Trophoblast cell (in vitro differentiated cells and primary cell): ENCODE measurements at places on chromosomes 1 and 21.

DNA sequence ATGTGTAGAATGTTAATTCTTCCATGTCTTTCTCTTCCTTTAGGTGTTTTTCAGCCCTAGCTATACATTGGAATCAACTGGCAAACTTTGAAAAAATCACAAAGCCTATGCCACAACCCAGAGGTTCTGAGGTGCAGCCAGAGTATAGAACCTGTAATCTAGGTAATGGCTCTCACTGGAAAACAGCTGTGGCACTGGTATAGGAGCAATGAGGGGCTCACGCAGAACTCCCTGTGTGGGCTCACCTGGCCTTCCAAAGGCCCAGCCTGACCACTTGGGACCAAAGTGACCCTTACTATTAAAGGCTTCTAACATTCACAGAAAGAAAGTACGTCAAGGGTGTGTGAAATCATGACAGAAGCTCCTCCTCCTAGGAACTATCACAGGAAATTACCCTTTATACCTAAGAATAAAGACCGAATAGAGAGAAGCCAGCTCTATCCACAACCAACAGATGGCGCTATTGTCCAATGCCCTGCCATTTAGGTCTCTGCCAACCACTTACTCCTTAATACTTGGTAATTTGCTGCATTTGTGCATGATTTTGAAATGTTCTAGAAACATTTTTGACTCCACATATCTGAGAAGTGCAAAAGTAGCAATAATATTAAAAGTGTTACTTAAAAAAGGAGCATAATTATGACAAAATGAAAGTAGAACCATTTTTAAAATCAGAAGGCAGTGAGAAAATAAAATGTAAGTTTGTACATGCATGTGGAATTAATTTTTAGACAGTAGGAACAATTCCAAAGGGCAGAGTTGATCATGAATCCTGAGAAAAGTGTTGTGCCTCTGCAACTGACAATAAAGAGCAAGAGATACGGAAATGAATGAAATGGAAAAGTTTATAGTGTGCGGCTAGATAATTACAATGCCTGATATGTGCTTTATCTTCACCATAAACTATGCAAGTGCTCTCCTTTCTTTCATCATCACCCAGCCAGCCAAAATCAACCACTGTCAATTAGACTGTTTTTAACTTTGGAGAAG, 93.1 kb upstream of the HAO2 start:
- peak; percentile 82 for DNase-seq

GRCh38 chr1:152777510-152778137, 2.7 kb downstream of the LCE1F start:
- peak; percentile 45 for DNase-seq

DNA sequence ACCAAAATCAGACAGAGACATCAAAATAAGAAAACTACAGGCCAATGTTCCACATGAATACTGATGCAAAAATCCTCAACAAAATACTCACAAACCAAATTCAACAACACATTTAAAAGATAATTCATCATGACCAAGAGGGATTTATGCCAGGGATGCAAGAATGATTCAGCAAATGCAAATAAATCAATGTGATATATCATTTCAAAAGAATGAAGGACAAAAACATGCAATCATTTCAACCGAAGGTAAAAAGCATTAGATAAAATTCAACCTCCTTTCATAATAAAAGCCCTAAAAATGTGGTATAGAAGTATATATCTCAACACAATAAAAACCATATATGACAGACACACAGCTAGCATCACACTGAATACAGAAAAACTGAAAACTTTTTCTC, 81.5 kb upstream of the LYPLAL1 start:
- DNase-seq, result no peak

GRCh38 chr1:116825207-116825719, 71.0 kb downstream of the CD2 start:
- no peak for DNase-seq

DNA sequence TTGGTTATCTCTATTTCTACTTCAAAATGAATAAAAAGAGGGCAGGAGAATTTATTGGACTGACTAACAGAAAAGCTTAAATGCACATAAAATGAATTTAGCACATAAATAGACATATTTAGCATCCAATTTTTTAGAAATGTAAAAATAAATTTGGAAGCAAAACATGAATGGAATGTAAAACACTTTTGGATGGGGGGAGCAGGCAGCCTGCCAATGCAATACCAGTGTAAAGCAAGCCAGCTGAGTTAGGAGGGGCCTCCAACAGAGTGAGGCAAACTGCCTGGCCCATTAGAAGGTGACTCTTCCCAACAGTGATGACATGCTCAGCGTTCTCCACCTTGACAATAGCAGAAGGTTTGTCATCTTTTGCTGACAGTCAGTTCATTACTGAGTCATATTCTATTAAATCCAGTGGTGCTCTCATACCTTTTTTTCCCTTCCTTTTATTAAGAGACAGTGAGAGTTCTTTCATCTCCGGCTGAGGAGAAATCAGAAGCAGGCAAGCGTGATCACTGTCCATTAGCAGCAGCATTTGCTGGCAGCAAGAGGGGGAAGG, 19.5 kb upstream of the EXO1 start:
- DNase-seq, result no peak

GRCh38 chr1:64184003-64184440, 19.4 kb upstream of the UBE2U start:
- peak; percentile 97 for DNase-seq

DNA sequence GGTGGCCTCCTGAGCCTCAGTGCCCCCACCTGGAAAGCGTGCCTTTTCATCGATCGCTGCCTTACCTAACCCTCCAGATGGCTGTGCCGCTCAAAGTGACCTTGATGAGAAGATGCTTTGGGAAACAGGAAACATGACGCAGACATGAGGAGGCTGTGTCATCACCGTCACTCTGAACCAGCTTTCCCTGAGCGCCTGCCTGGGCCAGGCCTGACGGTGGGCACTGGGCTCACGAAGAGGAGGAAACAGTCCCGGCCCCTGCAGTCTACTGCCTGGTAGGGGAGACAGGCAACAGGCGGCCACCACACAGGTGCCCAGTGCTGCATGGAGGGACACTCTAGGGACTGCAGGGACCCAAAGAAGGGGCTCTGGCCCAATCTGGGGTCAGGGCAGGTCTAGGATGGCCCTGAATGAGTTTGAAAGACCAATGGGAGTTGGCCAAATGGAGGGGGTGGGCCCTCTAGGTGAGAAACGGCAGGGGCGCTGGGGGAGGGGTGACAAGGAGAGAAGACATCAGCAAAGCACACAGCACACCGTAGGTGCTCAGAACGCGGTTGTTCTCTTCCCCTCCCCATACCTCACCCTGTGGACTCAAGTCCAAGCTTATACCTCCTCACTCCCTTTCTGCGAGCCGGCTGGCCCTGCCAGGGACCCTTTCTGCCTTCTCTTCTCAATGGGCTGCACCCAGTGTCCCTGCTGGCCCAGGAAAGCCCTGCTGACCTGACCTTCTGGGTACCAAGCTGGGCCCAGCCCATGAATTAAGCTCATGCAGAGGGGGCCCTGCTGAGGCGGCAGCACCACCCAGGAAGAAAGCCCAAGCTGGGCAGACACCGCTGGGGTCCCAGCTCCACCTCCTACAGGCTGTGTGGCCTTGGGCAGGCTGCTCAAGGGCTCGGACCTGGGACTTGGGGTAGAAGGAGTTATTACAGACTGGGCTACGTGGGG, 44.9 kb downstream of the GLIS1 start:
- DNase-seq, result no peak
